Bronchial epithelial cell (primary cell): ENCODE measurements at places on chromosomes 11 and 22.

- no peak for DNase-seq
These were observed 368.9 kb downstream of the NTM start for GRCh38 chr11:131739243-131739882.

GRCh38 chr11:17887779-17888178 is 125.1 kb downstream of the SERGEF start:
- no peak for DNase-seq

DNA sequence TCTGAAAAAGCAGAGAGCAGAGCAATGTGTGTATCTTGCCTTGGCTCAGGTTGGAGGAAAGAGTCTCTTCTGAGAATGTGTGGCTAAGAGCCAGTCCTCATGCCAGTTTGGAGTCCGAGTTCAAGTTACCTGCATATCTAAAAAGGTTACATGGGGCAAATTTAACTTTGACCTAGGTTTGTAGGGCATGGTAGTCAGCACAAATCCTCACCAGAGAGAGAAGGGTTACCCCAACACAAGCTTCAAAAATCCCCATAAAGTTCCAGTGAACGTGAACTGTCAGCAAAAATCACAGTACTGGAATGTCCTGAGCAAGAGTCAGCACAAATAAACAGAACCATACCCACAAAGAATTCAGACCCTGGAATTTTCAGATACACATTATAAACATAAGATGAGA is 13.8 kb downstream of the SDHD start:
- DNase-seq, result no peak

DNA sequence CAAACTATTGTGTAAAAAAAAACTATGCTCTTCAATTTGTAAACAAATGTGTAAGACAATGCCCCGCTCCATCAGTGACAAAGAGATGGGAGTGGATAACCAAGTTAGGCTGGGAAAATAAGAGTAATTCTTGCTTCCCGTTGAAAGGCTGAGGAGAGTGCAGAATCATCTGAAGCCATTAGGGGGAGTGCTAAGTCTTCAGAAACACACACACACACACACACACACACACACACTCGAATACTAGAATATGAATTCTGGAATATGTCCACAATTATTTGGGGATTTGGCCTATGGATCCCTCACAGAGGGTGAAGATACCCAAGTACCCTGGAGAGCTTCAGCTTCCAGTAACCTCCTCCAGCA is 27.8 kb upstream of the ROBO3 start:
- peak; percentile 84 for DNase-seq

GRCh38 chr11:17513853-17514252 is 30.4 kb downstream of the USH1C start:
- DNase-seq, result peak; percentile 64

- no peak for DNase-seq
These were observed 35.5 kb upstream of the SLC25A1 start for GRCh38 chr22:19214078-19214473.

GRCh38 chr11:71186806-71187205 is 65.6 kb downstream of the SHANK2 start:
- DNase-seq, result no peak

- no peak for DNase-seq
These were observed 108.4 kb upstream of the SLC5A12 start for GRCh38 chr11:26830218-26830617.

DNA sequence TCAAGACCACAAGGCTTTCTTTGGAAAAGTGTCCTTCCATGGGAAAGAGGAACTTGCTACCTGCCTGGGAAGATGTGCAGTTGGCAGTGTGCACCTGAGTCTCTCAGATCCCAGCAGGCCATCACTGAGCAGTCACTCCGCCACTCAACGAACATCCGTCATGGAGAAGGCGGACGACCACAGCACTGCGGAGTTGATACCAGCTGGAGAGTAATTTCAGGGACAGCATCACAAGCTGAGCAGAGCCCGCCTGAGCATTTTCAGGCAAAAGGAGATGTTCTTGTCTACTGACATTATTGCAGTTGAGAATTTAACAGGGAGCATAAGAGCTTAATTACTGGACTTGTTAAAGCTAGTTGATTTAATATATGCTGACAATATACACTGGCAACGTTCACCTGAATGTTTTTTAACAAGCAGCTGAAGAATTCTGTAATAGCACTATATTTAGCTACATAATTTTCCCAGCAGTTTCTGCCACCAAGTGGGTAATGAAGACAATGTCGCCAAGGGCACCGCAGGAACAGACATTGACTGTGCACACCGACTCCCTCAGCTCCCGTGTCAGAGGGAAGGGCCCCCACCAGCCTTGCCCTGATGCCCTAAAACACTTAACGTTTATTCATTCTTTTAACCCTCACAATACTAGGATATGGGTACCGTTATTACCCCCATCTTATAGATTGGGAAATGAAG is 52.4 kb upstream of the ARFGAP3 start:
- no peak for DNase-seq

- no peak for DNase-seq
These were observed 222.1 kb downstream of the LRRC4C start for GRCh38 chr11:41237382-41237781.

DNA sequence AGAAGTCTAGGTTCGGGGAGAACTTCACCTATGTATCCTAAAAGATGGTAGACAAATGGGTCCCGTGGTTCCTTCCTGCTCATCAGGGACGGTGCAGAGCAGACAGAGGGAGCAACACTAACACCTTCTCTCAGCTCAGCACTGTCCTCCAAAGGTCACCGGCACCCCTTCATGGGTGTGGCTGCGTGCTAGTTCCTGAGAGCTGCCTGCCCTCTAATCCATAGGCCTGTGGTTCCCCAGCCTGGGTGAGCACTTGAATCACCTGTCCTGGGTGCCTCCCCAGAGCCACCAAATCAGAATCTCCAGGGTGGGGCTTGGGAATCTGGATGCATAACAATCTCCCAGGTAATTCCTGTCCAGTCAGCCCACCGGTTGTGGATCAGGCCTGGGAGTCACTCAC is 113.9 kb upstream of the TMEM45B start:
- DNase-seq, result no peak

GRCh38 chr11:6237761-6238302 is 1.1 kb upstream of the CNGA4 start:
- no peak for DNase-seq

- DNase-seq, result no peak
These were observed 128.6 kb upstream of the FGF3 start for GRCh38 chr11:69947793-69948255.

DNA sequence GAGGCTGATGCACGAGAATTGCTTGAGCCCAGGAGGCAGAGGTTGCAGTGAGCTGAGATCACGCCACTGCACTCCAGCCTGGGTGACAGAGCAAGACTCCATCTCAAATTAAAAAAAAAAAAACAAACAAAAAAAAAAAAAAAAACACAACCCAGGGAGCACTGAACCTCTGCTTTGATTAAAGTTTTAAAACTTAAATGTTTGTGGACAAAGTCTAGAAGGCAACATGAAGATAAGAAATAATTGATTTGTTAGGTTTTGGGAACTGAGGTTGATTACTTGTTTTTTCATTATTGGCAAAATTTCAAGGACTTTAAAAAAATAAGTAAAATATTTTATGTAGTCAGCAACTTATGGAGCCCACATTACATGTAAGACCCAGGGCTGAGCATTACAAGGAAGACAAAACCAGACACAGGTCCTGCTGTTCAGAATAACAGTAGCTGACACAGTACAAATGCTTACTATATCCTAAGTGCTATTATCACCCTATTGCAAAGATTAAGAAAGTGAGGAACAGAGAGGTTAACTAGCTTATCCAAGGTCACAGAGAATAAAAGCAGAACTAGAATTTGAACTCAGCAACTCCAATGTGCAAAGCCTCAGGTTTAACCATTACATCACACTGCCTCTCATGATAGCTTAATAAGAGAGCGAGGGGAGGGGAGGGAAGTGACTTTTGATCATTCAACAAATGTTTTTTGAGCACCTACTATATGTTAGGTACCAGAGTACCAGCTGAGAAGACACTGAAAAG is 2.3 kb upstream of the CRY2 start:
- no peak for DNase-seq
